CD4-positive, alpha-beta T cell treated with Interleukin-17A for 4 hours (primary cell): ENCODE measurements at places on chromosomes 5 and 9.

GRCh38 chr9:112032009-112032408 is 135.4 kb downstream of the UGCG start:
- no peak for DNase-seq

- no peak for DNase-seq
Observed at GRCh38 chr5:125301711-125302110, 555.3 kb upstream of the ZNF608 start.

DNA sequence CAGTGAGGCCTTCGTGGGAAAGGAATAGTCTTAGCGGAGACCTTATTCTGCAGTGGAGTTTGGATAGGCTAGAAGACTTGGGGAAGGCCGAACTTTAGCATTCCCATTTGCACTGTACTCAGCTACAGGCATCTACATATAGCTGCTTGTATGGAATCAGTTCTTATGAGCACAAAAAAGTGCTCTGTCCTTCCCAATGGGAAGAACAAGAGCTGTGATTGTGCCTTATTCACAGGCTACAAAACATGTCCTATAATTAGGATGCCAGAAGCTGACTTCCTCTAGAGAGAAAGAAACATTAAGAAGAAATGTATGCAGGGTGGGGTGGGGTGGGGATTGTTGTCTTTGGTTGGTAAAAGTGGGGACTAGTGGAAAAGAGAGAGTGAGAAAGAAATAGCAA is 154.7 kb downstream of the ATP10B start:
- no peak for DNase-seq

DNA sequence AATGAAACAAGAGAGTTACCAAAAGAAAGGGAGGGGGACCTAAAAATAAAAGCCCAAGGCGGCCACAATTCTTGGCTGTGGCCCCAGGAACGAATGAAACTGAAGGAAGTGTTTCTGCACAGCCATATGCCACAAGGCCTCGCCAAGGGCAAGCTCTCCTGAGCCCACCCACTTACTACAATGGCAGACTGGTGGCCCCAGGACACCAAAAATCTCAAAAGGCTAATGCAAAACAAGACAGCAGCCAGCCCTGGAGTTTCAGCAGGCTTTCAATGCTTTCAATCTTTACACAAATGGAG is 4.0 kb downstream of the CAMSAP1 start:
- DNase-seq = no peak

- peak; percentile 67 for DNase-seq
Observed at GRCh38 chr5:126780165-126780827, 3.4 kb downstream of the LMNB1 start.

DNA sequence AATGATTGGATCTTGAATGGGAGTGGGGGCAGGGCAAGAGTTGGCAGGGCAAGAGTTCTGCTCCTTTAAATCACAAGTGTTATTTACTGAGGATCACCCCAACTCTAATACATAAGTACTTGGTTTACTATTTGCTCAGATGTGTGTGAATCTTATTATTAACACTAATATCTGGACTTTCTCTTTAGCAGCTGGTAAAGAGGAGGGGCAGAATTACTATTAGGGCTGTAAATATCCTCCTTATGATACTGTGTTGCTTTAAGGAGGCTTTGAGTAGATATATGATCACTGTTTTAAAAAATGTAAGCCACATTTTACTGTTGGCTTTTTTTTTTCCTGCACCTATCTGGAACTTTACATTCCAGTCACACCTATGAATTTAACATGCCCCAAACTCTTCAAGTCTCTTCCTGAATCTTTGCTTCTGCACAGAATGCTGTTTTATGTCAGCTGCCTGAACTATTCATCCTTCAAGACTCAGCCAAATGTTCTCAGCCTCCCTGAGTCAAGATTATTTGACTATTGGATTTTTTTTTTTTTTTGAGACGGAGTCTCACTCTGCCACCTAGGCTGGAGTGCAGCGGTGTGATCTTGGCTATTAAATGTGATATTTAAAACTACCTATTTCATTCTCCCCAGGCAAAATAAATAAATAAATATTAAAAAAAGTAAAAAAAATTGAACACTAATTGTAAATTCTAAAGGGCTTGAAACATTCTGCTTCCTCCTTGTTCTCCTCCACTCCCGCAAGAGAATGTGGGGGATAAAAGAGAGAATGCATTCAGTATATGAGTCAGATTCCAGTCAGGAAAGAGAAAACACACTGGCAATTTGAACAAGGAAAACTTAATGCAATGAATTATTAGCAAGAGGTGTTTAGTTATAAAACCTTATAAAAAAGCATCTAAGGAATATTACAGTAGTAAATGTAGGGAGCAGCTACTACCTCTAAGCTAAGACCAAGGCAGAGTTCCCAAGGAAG is 99.3 kb downstream of the FOCAD start:
- no peak for DNase-seq

DNA sequence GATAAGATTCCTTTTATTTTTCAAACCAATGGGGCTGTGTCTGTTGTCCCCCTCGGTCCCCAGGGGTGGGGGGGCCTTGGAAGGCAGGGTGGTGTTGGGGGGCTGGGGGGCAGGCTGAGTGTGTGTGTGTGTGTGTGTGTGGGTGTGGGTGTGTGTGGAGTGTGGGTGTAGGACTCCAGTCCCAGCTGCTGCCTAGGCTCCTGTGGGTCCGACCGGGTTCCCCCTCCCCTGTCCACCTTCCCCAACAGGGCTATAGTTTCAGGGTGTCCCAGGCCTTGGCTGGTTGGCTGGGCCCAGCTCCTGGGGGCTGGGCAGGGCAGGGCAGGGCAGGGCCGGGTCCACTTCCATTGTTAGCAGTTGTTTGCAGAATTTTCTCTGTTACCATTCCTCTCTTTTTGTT is 2.1 kb upstream of the NFX1 start:
- no peak for DNase-seq

GRCh38 chr5:59097116-59097515 is 514.2 kb downstream of the RAB3C start:
- no peak for DNase-seq

- DNase-seq = no peak
Observed at GRCh38 chr9:87716141-87716540, 9.8 kb upstream of the CTSL start.

DNA sequence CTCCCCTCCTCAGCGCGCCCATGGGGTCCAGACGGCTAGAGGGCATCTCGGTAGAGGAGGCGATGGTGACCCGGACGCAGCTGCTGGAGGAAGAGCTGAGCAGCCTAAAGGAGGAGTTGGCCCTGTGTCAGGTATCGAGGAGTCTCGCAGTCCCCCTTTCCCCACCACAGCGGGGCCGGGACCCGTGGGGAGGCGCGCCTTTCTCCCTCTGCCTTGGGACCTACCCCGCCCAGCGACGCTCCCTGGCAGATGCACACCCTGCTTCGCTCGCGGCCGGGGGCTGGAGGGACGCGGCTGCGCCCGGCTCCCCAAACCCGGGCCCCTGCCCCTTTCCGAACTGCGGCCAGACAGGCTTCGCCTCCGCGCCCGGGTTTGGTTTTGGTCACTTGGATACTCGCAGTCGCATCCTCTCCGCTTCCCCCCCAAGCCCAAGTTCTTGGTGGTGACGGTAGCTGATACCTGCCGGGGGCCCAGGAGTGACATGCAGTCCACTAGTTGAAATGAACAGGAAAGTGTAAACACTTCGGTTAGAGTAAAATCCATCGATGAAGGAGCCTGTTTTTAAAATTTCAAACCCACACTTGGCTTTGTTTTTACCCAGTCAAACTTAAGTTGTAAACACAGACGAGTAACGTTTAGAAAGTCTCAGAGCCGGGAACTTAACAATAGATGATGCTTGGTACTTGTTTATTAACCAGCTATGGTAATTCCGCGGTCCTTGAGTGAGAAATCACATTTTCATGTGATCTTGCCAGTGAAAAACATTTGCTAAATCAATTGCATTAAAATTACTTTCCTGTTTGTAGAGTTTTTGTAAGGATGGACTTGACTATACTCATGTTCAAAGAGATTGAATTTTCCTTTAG is 688 bp downstream of the CNTLN start:
- no peak for DNase-seq

DNA sequence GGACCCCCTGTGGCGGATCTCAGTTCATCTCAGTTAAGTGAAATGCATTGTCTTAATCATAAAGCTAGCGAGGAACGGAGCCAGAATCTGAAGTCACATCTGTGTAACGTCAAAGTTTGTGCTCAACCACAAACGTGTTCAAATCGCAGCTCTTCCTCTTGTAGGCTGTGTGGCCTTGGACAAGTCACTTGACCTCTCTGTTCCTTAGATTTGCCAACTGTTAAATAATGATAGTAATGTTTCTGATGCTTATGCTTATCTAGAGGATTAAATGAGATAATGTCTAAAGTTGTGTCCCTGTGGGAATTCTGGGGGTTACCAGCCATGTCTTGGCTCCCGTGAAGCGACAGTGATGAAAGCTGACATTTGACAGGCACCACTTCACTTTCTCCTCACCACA is 69.2 kb upstream of the NEURL1B start:
- no peak for DNase-seq

GRCh38 chr9:105828596-105829213 is 134.4 kb downstream of the TMEM38B start:
- no peak for DNase-seq

DNA sequence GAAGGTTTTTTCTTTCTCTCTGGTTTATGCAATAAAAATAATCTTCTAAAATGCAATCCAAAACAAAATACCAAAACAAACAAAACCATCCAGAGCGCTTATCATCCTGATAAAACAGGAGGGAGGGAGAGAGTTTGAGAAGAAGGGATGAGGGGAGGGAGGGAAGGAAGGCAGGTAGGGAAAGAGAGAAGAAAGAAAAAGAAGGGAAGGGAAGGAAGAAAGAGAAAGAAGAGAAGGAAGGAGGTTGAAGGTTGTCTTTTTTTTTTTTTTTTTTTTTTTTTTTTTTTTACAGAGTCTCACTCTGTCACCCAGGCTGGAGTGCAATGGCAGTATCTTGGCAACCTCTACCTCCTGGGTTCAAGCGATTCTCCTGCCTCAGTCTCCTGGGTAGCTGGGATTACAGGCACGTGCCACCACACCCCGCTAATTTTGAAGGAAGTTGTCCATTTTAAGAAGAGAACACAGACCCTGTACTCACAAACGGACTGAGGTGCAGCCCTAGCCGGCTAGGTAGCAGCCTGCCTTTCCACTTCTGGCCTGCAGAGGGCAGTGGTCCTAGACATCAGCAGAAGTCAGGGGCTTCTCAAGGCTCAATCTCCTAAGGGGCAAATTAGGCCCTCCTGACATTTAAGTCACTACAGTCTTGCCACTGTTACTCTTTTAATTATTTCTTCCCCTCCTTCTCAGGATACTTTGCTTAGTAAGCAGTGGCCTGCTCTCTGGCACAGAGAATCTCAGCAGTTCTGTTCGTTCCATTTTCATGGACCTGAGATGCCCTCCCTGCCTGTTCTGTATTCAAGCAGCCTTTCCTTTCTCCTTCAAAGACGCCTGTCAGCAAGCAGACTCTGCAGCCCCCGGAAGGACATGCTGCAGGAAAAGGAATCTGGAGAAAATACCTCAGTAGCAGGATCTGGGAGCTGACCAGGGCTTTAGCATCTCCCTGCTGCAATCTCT is 76.4 kb downstream of the EPB41L4B start:
- DNase-seq = peak; percentile 69

- DNase-seq = no peak
Observed at GRCh38 chr9:74570879-74571512, 73.9 kb downstream of the RORB start.

GRCh38 chr5:91269198-91269597 is 113.9 kb downstream of the ARRDC3 start:
- DNase-seq = peak; percentile 49

DNA sequence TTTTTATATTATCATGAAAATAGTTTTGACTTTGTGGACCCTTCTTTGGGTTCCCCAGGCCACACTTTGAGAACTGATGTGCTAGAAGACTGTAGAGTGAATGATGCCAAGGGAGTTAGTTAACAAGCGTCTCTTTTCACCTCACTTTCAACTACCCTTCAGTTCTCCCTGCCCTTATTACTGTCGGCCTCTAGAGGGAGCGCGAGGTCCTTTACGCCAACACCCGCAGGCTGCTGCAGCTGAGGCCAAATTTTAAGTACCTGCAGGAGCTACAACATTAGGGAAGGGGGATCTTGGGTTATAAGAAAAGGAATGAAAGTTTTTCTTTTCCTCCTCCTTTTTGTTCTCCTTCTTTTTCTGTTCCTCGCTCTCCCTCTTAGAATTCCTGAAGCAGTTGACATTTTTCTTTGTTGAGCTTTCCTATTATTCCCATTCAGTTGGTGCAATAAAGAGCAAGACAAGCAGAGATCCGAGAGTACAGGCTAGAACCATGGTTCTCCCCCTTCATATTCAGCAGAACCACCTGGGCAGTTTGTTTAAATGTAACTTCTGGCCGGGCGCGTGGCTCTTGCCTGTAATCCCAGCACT is 84.0 kb downstream of the ZFAND5 start:
- peak; percentile 78 for DNase-seq

- DNase-seq = no peak
Observed at GRCh38 chr5:142540922-142541422, 144.9 kb downstream of the FGF1 start.

- no peak for DNase-seq
Observed at GRCh38 chr9:108850293-108850897, 5.4 kb downstream of the ACTL7B start.

- DNase-seq = no peak
Observed at GRCh38 chr5:79849486-79850315, 141.4 kb downstream of the MTX3 start.

GRCh38 chr5:72194846-72195245 is 87.6 kb downstream of the MAP1B start:
- DNase-seq = no peak

- DNase-seq = no peak
Observed at GRCh38 chr9:82449986-82450385, 461.4 kb downstream of the SPATA31D1 start.

DNA sequence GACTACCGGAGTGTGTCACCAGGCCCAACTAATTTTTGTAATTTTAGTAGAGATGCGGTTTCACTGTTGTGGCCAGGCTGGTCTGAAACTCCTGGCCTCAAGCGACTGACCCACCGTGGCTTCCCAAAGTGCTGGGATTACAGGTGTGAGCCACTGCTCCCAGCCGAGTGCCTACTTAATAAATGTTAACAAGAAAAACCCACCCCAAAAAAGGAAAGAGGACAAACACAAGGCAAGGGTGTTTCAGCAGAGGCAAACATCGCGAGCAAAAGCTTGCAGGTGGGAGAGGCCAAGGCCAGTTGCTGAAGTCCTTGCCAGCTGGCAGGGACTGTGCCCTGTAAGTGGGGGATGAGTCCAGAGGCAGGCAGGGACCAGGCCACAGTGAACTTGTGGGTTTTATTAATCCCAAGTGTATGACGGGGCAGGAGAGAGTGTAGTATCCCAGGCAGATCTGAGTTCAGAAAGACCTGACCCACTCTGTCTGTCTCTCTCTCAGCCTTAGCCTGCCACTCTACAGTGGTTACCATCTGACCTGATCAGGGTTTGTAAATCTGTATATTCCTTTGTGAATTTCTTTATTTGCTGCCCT is 6.4 kb upstream of the FPGS start:
- DNase-seq = no peak

- DNase-seq = no peak
Observed at GRCh38 chr9:24464319-24464951, 81.3 kb downstream of the IZUMO3 start.

DNA sequence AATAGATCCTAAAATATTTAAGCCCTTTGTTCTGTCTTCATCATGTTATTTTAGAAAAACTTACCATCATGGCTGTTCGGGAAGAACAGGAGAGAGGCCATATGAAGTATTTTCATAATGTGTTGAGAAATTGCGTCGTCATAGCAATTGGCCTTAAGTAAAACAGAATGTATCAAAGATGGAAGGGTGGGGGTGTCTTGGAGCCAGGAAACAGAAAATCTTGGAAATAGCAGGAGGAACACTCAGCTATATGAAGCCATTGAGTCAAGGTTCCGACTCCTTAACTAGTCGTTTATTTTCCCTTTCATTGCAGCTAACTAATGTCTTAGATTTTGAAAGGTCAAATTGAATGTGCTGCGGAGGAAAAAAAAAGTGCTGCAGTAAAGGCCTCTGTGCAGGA is 1.3 kb downstream of the SPTAN1 start:
- DNase-seq = no peak
